GM13977 (cell line): ENCODE measurements at places on chromosomes 6 and 20.

DNA sequence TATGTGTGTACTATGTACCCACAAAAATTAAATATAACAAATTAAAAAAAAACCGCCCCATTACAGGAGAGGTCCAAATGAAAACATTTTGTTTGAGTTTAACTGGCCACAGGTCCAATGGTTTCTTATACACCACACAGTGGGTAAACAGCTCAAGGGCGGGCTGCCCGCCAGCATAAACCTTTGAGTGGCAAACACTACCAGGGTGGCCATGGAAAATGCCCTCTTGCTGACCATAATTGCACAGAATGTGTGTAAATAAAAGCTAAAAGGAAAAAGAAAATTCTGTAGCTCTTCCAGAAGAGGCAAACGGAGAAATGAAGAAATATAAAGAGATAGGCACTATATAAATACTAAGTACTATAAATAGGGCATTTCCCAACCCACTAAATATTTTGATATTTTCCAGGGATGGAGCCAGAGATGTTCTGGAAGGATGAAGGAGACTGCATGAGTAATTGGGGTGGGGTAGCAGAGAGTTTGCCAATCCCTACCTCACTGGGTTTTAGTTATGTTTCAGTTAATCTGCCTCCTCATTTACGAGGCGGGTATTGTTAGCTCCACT lies 1.1 kb upstream of the CDC5L start:
- no peak for DNase-seq

DNA sequence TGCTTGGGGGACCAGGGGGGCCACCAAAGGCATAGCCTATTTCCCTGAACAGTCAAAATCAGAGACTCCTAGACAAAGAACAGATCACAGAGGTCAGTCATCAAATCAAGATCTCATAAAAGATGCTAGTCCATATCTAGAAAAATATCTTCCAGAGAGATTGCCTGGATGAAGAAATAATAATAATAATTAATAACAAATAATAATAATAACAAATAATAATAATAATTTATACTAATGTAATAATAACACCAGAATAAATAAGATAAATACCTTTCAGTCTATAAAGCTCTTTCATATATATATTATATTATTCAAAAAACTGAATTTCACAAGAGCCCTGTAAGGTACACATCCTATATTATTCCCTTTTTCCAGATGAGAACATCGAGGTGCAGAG lies 129.6 kb downstream of the PAX1 start:
- DNase-seq = no peak

DNA sequence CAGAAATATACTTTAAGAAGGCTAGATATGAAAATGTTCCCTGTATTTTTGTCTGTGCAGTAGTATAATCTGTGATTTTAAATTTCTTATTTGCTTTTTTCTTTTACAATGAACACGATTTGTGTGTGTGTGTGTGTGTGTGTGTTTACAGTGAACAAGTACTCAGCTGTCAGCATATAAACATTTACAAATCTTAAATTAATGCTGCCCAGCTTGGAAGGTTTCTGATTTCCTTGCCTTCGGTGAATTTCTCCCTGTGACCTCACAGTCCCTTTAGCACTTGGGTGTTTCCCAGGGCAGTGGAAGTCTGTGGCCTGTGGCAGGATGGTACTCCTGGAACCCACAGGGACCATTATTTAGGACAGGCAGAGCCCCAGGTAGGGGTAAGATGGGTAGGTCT lies 37.6 kb downstream of the TXLNB start:
- DNase-seq = no peak

- DNase-seq = no peak
Measured at GRCh38 chr6:157785636-157786035, 37.4 kb upstream of the SNX9 start.

DNA sequence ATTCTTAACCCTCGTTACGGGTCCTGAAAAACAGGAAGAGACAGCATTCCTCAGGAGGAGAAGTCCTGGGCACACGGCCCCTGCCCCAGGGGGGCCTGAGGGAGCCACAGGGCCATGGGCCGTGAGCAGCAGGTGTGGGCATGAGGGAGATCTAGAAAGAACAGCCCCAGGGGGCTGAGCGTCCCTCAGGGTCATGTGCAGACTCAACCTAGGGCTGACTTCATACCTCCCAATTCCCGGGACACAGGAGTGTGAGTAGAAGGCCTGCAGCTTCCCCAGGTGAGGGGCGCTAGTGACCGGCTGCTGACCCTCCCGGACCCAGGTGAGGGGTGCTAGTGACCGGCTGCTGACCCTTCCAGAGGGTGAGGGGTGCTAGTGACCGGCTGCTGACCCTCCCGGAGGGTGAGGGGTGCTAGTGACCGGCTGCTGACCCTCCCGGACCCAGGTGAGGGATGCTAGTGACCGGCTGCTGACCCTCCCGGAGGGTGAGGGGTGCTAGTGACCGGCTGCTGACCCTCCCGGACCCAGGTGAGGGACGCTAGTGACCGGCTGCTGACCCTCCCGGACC lies 35.1 kb downstream of the FRMD1 start:
- no peak for DNase-seq

- peak; percentile 21 for DNase-seq
Measured at GRCh38 chr6:78810146-78810545, 57.2 kb upstream of the IRAK1BP1 start.

- DNase-seq = no peak
Measured at GRCh38 chr6:33380272-33380981, 11.2 kb upstream of the KIFC1 start.

DNA sequence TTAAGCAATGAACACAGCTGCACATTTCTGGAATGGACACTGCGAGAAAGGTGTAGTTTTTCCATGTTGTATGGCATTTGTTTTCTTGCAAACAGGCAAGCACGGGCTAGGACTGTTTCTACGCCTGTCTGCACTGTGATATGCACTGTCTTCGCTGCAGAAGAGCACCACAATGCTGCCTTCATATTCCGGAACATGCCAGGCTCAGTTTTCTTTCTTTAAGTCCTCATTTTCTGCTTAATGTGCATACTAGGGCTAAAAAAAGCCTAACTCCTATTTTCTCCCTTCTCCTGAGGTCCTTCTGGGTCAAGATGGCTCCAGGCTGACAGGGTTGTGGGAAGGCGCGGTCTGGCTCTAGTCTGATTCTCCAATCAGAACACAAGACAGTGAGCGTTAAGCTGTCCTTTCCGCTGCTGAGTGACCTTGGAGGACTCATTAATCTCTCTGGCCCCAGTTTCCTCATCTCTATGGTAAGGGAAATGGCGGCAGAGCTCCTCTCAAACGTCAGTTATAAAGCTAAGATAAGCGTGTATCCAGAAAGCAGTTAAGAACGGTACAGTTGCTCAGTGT lies 379.9 kb downstream of the C6orf118 start:
- no peak for DNase-seq

DNA sequence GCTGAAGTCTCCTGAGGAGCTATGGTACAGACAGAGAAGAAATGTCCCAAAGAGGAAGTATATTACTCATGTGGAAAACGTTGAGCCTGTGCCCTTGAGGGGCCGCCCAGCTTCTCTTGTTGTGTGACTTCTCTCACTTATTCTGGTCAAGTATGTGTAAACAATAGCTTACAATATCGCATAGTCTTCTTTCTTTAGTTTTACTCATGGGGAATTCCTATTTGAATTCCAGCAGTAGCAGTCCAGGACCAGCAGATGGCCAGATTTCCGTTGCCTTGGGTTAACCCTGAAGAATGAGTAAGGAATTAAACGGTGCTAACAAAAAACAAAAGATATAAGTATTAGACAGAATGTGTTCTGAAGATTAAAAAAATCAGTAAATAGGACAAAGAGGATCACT lies 522.0 kb upstream of the GJE1 start:
- no peak for DNase-seq

DNA sequence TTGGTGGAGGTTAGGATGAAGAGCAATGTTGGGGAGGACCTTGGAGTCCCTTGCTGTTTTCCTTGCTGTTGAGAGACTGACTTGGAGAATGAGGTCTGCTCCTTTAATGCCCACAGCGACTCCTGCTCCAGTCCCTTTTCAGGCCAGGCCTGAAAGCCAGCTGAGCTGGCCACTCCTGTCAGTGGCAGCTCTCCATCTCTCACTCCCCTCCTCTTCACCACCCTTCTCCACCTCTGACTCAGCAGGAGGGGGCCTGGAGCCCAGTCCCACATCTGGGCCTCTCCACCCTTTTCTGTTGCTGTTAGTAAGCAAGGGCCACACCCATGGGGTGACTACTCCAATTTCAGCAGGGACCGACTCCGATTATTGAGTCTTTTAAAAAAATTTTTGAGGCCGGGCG lies 2.2 kb downstream of the SNX21 start:
- DNase-seq = no peak

GRCh38 chr6:23879816-23880215 lies 246.2 kb upstream of the NRSN1 start:
- DNase-seq = no peak

DNA sequence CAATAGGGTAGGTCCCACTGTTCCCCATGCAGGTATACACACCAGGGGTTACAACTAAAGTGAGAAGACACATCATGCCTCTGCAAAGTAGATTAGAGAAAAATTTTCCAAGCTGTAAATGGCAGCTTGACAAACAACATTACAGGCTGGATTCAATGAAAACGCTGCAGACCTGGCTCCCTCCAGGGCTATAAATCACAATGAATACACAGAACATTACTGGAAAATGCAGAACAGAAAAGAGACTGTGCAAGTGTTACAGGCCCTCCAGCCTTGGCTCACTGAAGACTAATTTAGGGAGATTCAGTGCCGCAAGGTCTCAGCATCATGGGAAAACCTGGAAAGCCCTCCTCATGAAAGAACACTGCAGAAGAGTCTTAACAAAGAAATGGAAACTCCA lies 207.8 kb downstream of the KHDC1L start:
- no peak for DNase-seq

GRCh38 chr6:150403458-150404246 lies 34.8 kb downstream of the IYD start:
- DNase-seq = no peak

DNA sequence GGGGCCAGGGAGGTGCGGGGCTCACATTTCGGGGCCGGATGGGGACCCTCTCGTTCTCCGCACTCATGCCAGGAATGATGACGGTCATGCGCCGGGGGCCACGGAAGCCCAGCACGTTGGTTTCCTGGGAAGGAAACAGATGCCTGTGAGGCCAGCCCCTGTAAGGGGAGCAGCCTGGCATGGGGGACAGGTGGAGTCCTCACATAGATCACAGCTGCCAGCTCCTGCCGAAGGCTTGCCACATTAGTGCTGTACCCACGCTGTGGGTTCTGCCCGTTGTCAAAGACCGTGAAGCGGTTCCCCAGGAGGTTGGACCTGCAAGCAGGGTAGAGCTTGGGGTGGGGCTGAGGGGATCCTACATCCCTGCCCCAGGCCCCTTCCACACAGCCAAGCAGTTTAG lies 6.7 kb upstream of the TEAD3 start:
- no peak for DNase-seq

DNA sequence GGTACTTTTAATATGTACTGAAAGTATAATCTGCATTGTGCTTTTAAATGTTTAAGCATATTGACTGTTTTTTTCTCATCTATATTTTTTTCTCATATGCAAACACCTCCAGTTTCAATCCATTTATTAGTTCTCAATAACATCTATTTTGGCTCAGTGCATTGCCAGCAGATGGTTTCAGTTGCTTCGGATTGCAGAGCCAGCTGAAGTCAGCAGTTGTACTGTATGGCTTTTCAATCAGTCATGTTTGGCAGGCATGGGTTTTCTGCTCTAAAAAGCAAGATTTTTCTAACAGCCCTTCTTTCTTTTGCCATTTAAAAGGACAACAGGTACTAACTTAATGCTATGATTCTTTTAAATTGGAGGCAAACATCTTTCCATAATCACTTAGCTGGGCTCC lies 121.2 kb downstream of the CD109 start:
- DNase-seq = no peak

GRCh38 chr6:138818496-138819194 lies 22.8 kb downstream of the ECT2L start:
- peak; percentile 42 for DNase-seq

DNA sequence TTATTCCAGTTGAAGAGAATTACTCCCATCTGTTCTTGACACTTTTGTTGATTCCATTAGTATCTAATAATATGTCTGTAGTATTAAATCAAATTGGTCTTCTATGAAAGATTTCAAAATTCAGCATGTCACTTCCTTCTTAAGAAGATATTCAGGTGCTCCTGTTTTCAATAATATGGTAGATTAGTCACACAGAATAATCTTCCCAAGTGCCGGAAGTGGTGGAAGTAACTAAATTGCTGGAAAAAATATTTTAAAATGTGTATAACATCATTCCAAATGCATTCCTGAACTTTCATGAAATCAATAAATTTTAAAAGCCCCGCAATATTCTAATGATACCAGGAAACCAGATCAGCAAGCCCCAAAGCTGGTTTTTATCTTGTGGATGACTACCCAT lies 281.3 kb downstream of the EPM2A start:
- no peak for DNase-seq

DNA sequence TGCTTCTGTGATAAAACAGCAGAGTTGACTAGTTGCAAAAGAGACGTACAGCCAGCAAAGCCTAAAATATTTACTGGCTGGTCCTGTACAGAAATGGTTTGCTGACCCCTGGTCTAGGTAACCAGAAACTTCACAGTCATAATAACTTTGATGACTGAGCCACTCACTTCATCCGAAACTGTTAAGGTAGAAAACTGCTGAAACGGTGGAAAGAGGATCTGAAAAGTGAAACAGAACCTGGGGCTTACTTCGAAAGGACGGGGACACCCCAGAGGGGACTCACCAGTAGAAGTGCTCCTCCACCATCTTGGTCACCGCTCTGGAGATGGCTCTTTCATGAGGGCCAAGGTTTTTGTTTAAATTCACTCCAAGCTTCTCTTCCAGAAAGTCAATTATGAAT lies 16.4 kb downstream of the FAXC start:
- peak; percentile 74 for DNase-seq

DNA sequence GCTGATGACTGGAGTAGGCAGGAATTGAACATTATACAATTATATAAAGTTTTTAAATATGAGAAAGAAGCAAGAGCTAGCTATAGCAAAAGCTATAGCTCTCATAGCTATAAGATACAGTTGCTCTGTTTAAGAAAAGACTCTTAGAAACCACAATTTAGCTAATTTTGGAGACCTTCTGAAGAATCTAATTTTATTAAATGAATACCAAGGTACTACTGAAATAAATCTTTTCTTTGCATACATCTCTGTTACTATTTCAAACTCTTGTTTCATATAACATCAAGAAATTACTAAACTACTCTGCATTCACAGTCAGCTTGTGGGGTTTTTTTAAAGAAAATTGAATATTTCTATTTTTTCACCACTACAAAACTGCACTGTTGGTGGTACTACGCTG lies 568.7 kb upstream of the MARCKS start:
- DNase-seq = no peak

GRCh38 chr6:43753570-43754183 lies 16.3 kb upstream of the VEGFA start:
- no peak for DNase-seq

- peak; percentile 36 for DNase-seq
Measured at GRCh38 chr20:59837623-59838394, 95.6 kb downstream of the SYCP2 start.

- no peak for DNase-seq
Measured at GRCh38 chr6:30555816-30556065, 548 bp downstream of the GNL1 start.

GRCh38 chr20:37525810-37526209 lies 1.9 kb downstream of the BLCAP start:
- no peak for DNase-seq
